T-helper 2 cell treated with Interferon-gamma antibody and Interleukin-4, amounts not matched to agents 5 μg/mL and 100 μg/mL, for 36 hours (primary cell): ENCODE measurements at places on chromosomes 3 and 15.

GRCh38 chr3:42441791-42442190 lies 31.4 kb upstream of the LYZL4 start:
- DNase-seq, result no peak

- DNase-seq, result no peak
Observed at GRCh38 chr3:71441217-71441924, 142.2 kb downstream of the FOXP1 start.

- no peak for DNase-seq
Observed at GRCh38 chr3:73028803-73029202, 32.2 kb downstream of the PPP4R2 start.

DNA sequence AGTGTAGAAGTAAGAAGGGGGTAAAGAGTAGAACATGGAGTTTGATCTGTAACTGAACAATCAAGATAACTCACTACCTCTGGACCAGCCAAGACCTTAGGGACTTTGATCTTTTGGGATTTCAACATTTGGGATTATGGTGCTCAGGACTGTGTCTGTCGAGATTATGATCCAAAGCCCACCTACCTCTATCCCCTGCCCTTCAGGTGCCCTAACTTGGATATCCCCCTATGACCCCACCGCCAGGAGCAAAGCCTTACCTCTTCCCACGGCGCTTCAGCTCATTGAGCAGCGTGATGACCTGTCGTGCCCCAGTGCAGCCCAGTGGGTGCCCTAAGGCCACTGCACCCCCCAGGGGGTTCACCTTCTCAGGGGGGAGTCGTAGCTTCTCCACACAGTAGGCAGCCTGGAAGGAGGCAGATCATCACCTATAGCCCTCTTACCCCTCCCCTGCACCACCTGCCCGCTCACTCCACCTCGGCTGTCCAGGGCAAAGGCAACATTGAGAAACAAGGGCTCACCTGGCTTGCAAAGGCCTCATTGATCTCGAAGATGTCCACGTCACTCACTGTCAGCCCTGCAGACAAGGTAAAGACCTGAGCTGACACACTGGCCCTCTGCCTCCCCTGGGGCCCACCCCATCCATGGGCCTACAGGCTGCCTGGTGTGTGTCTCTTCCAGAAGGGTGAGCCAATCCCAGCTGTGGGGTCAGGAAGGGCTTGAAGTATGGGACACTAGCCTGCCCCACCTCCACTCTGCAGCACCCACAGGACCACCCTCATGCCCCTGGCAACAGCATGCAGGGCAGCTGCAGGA lies 11.4 kb downstream of the ACAA1 start:
- DNase-seq, result no peak

DNA sequence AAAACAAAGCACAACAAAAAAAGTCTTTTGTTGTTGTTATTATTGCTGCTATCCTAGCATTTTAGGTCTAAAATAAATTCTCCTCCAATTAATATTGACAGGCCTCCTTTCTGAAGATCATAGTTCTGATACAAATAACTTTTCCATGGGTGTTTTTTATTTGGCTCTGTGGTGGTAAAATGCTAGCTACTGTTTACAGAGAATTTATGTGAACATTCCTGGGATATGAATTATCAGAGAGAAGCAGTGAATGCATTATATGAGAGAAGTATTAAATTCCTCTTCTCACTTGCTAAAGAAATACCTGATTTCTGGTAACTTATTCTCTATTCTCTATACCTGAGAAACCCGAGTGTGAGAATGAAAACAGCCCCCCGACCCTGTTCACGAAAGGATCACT lies 57.5 kb upstream of the TMCO5A start:
- DNase-seq, result no peak

DNA sequence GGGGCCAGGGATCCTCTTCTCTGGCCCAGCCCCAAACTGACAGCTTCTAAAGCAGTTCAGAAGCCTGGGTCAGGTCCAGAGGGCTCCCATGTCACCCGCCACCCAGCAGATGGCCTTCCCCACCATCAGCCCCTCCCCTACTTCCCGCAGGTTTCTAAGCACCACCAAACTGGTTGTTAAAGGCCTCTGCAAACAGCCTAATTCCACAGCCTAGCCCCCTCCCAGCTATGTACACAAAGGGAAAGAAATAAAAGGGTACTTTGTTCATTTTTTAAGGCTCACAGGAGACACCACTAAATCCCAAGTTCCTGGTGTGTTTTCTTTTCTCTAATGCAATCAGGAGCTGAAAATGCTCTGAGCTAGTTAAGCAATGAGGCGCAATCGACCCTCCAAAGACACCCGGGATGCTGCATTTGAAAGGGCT lies 30.6 kb downstream of the PLCH1 start:
- no peak for DNase-seq

DNA sequence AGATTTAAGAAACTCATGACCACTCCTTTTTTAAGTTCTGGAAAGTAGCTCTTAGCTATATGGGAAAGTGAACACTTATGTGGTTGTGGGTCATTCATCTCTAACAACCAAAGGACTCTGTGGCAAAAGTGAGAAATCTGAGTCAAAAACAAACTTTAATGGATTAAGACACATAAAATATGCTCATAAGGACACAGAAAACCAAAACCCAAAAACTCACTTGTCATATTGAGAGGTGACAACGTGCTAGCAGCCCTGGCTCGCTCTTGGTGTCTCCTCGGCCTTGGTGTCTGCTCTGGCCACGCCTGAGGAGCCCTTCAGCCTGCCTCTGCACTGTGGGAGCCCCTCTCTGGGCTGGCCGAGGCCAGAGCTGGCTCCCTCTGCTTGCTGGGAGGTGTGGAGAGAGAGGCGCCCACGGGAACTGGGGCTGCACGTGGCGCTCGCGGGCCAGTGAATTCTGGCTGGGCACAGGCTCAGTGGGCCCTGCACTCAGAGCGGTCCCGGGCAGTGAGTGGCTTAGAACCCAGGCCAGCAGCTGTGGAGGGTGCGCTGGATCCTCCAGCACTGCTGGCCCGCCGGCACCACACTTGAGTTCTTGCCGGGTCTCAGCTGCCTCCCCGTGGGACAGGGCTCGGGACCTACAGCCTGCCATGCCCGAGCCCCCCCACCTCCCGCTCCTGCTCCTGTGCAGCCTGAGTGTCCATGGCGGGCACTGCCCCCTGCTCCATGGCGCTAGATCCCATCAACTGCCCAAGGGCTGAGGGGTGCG lies 30.3 kb upstream of the SKIL start:
- DNase-seq, result no peak

DNA sequence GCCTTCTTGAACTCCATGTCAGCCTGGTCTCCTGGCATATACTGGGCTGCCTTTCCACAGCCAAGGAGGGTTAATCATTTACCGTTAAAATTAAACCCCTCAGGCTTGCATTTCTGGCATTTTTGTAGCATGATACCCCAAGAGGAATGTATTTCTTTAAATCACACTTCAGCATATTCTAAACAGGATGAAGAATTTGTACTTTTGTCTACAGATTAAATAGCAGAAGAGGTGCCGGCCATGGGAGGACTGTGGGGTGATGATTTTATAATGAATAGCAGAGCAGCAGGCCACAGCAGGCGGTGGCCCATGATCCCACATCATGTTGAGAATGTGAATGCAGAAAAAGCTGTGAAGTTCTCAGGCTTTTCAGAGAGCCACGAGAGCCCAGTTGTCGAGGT lies 90.2 kb downstream of the ARNT2 start:
- no peak for DNase-seq

GRCh38 chr3:4703054-4703480 lies 209.9 kb downstream of the ITPR1 start:
- DNase-seq, result no peak

- no peak for DNase-seq
Observed at GRCh38 chr3:189698811-189699210, 67.6 kb downstream of the TP63 start.

DNA sequence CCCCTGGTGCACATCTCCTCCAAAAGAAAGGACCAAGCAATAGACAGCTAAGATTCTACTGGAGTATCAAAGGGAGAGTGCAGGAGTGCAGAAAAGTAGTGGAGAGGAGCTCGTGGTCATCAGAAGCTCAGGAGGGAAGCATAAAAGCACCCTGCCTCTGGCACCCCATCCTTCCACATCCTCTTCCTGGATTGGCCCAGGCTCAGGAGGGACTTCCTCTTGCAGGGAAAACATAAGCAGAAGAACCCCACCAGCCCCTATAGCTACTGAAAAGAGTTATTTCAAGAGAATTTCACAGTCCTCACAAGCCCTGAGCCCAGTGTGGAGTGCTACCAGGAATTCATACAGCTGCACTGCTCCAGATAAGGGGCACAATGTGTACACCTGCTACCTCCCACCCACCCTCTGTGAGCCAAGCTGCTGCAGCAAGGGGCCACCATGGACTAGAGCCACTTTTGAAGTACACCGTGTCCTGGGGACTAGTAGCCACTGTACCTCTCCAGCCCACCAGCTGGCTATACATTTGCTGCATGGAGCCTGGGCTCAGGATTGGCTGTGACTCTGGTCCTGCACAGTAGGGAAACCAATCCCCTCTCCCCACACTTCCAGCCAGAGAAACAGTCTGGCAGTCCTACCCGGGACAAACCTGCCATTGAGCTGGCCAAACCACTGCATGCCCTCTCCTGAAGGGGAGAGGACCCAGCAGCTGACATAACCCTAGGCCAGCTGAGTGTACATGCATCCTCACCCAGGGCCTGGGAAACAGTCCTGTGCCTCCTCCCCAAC lies 43.0 kb downstream of the CD200R1 start:
- no peak for DNase-seq

DNA sequence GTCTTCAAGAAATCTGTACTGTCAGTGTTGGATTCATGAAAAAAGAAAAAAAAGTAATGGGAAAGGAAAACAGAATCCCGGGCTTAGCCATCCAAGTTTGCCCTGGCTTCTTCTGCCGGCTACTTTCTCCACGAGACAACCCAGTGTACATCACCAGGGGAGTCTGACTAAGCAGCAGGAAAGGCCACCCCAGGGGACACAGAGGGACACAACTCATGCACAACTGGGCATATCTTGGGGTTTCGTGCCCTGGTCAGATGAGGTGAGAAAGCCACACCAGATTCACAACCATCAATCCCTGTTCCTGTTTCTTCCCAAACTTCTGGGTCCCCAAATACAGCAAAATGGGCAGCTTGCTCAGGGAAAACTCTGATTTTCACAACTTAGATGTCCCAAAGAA lies 33.2 kb downstream of the ADAMTS17 start:
- no peak for DNase-seq

DNA sequence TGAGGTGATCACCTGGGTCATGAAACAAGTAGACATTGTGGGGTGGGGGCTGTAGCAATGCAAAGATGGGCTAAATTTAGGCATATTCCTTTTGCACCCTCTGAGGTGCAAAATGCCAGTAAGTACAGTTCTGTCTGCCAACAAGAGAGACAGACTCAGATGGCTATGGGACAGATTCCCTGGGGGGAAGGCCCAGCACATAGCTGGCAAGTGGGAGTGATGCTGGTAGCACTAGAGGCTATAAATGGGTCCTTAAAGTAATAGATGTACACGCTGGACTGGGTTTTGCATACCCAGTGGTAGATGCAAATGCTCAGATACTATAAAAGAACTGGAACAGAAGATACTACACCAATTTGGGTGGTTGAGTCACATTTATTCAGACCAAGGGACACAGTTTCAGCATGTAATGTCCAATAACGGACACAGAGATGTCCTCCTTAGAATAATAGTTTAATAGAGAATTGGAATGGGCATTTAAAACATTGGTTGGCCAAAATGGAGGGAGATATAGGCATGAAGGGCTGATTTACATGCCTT lies 67.4 kb upstream of the RNU6-1 start:
- DNase-seq, result no peak

GRCh38 chr3:150059729-150060128 lies 89.0 kb upstream of the PFN2 start:
- DNase-seq, result no peak

DNA sequence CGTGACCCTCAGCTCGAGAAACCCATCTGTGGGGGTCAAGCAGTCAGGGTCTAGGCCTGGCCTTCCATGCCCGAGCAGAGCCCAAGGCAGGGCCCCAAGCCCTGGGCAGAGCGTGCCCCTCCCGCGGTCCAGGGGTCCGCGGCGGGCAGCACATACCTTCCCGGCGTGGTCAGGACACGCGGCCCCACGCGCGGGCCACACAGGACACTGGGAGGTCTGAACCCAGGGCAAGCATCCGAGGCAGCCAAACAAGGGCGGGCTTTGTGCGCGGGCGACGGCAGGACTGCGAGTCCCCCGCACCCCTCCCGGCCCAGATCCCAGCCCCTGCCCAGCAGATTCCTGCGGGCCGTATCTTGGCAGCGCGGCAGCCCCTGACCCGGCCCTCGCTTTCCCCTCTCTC lies 61.6 kb upstream of the ACAN start:
- DNase-seq, result no peak

- no peak for DNase-seq
Observed at GRCh38 chr15:81434851-81435250, 60.8 kb upstream of the TMC3 start.

- DNase-seq, result no peak
Observed at GRCh38 chr15:87293031-87293430, 963.5 kb downstream of the NTRK3 start.

DNA sequence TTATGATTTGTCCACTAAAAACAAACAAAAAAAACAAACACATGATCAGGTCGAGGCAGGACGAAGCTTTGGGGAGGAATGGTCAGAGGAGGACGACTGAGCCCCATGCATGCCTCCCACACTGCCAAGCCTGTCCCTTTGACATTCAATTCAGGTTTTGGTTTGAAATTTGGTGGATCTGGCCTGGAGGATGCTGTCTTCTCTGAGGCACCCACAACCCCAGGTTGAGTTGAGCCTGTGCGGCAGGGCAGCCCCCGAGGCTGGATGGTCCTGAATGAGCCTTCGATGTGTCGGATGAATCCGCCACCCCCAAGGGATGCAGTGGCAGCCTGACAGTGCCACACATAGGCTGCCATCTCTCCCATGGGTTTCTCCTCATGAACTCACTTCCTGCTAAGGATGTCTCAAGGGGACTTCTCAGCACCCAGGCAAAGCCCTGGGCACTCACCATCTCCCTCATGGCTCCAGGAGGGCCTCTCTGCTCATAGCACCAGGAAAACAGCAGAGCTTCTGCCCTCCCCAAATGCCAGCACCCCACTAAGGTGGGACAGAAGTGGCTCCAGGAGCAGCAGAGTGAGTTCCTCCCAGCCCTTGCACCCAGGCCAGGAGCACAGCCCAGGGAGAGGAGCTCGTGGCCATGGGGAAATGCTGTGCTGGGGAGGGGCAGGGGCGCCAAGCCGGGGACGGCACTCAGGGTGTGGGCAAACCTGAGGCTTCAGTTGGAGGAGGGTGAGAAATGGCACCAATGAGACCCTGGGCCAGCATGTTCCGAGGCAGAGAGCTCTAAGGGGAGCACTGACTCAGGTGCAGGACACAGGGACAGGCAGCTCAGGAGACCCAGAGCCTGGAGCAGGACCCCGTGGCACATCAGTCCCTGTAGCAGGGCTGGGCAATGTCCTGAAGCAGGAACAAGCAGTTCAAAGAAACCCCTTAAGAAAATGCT lies 18.5 kb downstream of the PRR23E start:
- peak; percentile 1 for DNase-seq

GRCh38 chr3:143783851-143784370 lies 64.4 kb downstream of the SLC9A9 start:
- DNase-seq, result no peak
